NCI-H1092 treated with DMSO at 0.1 percent for 48 hours (cell line): ENCODE measurements at places on chromosomes 5 and 9.

DNA sequence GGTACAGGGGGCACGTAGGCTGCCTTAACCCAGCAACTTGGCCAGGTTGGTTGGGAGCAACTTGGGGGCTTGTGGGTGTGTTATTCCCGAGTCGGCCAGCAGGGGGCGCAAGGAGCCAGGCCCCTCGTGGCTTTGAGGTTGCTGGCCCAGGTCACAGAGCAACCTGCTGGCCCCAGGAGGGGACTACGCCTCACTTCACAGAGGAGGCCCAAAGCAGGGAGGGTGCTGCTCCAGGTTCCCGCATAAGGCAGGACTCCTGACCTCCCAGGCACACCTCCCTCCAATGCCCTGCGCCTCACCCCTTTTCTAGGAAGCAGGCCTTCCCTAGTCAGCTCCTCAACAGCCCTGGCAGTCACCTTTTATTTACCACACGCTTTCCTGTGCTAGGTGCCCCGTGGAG lies 18.1 kb downstream of the KYAT1 start:
- DNase-seq = peak; percentile 27

DNA sequence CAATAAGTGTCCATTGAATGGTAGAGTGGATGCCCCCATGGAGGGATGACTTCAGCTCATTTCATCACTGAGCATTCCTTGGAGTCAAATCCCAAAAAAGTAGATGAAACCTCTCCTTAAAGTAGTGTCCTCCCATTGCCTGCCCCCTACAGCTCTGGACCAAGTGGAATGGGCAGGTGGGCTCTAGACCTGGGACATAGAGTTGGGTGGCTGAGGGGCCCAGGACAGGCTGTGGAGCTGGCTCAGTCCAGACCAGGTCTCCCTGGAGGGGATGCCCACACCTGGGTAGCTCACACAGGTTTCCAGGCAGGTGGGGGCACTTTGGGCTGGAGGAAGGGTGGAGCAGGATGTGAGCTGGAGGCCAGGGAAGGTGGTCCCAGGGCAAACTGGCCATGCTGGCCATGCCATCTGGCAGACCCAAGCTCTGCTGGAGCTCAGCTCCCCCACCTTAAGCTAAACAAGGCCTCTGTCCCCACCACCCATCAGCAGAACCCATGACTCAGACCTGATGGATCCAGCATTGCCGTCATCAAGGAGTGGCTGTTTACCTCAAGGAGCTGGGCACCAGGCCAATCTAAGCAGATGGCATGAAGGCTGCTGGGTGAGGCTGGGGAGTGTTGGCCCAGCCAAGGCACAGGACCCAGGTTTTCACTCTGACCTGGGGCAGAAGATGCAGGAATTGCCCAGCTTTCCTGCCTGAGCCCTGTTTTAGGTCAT lies 6.2 kb upstream of the SPINK4 start:
- DNase-seq = no peak

- peak; percentile 61 for DNase-seq
These were observed 245.5 kb downstream of the SMARCA2 start for GRCh38 chr9:2260417-2261306.

DNA sequence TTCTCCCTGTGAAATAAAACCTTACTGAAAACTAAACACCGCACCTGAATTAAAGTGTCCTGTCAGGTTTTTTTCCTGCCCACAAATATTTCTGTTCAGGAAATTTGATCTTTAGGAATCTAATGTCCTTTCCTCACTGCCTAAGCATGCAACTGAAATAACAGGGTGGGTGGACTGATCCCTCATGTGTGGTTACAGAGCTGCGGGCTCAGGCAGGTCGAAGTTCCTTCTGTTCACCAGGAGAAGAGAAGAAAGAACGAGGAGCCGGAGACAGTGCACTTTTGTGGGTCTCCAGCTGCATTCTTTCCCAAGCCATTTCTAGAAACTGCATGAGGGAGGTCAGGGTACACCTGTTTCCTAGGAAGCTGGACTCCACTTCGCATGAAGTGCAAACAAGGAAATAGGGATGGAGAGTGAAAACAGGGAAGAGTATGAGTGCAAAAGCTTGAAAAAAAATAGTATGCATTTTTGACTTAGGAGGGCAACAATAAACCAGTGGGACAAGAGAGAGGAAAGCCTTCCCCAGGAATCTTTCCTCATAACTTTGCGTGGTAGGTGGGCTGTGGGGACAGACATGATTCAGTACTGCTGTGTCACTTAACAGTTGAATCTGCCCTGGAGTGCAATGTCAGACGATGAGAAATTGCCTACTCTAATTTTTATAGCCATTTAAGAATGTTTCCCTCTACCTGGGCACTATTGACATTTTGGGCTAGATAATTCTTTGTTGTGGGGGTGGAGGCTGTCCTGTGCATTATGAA lies 60.3 kb downstream of the GCNT1 start:
- DNase-seq = no peak

- peak; percentile 20 for DNase-seq
These were observed at the start of gene ASS1 for GRCh38 chr9:130444565-130445221. TSS of gene ASS1 (plus strand) at chr9:130444961. CDS start at chr9:130452229, 7,268 bp downstream.

DNA sequence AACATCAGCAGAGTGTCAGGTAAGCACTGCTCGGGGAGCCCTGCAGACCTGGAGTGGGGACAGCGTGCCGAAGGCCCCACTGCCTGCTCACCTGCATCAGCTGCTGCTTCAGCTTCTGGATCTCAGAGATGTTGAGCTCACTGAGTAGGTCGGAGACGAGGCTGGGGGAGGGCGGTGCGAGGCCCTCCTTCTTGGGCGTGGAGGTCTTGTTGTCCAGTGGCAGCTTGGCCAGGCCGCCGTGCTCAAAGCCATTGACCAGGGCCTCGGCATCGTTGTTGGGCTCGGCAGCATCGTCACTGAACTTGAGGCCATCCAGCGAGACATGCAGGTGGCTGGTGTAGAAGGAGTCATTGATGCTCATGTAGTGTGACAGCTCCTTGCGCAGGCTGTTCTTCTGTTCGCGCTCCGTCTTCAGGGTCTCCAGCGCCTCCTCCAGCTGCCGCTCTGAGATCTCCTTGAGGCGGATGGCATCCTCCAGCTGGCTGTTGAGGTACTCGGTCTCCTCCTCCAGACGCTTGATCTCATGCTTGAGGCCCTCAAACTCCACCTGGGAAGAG lies 44.3 kb downstream of the BICD2 start:
- DNase-seq = no peak

DNA sequence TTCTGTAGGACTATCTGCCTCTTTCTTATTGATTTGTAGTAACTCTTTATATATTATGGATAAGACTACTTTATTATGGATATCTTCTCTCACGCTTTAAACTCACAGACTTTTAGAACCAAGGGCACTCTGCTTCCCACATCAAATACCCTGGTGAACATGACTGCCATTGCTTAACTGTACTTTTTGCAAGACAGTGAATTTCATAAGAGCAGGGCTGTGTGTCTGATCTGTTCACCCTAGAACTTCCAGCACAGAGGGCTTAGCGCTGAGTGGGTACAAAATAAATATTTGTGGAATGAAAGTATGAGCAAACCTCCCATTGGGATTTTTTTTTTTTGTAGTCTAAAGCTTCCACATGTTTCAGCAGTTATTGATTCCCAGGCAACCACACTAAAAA lies 84.8 kb downstream of the CFAP77 start:
- DNase-seq = no peak

DNA sequence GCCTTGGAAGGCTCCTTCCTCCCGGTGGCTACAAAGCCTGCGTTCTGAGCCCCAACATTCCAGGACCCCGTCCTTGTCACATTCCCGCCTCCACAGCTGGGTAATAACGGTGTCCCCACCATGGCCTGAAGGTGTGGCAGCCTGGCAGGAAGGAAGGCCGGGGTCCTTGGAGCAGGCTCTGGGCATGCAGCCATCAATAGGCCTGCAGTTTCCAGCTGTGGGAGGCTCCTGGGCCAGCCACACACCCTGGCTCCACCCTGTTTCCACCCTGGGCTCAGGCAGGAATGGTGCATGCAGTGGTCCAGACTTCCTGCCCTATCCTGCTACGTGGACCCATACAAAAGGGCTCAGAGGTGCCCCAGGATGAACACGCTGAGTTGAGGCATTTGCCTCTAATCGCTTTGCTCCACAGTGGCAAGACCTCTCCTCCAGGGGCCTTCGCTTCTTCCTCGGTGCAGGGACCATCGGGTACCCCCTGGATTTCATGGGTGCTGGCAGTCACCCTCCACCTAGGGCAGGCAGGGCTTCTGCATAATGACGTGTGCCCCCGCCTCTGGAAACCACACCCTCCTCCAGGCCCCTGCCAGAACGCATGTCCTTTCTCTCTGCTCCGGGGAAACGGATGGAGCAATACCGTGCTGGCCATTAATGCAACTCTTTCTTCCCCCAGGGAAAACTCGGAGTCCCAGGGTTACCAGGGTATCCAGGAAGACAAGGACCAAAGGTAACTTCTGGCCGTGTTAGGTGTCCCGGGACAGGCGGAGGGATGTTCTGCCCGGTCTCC lies 95.1 kb upstream of the FCN2 start:
- no peak for DNase-seq

DNA sequence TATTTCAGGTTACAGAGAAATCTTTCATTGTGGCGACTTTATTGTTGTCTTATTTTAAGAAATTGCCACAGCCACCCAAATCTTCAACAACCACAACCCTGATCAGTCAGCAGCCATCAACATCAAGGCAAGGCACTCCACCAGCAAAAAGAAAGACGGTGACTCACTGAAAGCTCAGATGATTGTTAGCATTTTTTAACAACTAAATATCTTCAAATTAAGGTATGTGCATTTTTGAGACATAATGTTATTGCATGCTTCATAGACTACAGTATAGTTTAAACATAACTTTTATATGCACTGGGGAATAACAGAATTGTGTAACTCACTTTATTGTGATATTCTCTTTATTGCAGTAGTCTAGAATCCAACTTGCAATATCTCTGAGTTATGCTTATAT lies 263.4 kb downstream of the TMEM232 start:
- no peak for DNase-seq

DNA sequence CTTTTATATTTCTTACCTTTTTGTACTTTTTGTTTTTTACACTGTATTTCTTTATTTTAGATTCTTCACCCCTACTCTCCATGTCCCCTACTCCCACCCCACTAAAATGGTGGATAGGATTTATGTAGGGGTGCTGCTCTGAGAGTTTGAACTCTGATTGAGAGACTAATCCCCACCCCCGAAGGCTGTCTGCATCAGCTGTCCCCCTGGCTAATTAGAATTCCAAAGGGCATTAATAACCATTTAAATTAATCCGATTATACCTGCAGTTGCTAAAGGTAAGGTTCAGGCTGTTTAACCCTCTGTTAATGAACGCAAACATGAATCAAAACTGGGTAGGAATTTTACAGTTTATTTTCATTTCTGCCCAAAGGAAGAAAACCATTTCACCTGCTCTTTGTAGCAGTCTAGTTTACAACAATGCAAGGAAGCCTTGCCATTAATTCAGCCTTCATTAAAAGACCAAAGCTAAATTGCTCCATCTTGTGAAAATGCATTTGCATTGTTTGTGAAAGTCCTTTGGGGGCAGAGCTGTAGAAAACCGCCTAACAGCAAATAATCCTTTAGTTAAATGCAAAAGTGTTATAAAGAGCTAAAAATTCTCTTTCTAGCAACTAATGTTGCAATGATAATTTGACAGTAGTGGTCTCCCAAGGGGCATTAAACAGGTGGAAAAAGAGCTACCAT lies 71.2 kb downstream of the ZCCHC7 start:
- no peak for DNase-seq

DNA sequence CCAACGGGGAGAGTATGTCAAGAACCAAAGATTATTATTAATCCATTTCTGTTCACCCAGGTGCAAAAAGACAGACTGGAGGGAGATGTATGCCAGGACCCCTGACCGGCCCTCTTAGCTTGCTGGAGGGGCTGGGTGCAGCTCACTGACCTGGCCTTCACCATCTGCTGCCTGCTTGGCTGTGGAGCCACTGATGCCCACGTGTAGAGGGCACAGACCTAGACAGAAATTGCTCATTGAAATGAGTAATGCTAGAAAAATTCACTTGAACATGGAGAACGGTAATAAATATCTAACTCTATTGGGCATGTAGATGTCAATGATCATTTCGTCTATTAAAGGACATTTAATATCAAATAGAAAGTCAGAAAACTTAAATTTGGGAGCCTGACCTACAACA lies 58.8 kb upstream of the ERCC6L2 start:
- no peak for DNase-seq

GRCh38 chr5:111800351-111800750 lies 43.4 kb upstream of the NREP start:
- DNase-seq = no peak

DNA sequence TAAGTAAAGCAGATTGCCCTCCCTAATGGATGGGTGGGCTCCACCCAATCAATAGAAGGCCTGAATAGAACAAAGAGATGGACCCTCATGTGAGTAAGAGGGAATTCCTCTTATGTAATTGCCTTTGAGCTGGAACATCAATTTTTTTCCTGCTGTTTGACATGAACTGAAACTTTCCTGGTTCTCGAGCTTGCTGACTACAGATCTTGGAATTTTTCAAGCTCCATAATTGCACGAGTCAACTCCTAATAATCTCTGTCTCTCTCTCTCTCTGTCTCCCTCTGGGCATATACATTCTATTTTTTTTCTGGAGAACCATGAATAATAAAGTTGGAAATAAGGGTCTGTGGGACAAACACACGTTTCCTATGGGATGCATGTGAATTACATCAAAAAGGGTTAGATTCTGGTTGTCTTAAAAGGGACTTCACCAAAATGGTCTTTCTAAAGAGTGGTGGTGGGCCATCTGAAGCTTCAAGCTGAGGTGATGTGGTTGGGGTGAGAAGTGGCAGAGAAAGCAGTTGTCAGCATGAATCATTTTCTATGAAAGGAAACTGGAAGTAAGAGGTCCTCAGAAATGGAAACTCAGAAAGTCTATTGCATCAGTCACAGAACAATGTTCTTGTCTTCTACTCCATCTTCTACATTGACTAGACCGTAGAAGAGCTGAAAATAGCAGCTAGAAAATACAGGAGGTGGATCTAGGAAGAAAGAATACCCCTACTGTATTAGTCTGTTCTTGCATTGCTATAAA lies 47.0 kb upstream of the HOMER1 start:
- DNase-seq = no peak

DNA sequence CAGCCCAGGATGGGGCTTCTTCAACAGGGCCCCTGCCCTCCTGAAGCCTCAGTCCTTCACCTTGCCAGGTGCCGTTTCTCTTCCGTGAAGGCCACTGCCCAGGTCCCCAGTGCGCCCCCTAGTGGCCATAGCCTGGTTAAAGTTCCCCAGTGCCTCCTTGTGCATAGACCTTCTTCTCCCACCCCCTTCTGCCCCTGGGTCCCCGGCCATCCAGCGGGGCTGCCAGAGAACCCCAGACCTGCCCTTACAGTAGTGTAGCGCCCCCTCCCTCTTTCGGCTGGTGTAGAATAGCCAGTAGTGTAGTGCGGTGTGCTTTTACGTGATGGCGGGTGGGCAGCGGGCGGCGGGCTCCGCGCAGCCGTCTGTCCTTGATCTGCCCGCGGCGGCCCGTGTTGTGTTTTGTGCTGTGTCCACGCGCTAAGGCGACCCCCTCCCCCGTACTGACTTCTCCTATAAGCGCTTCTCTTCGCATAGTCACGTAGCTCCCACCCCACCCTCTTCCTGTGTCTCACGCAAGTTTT lies 23.6 kb downstream of the PCDHGC5 start:
- peak; percentile 48 for DNase-seq
